ENCODE measurements at places on chromosomes 1 and 21.

DNA sequence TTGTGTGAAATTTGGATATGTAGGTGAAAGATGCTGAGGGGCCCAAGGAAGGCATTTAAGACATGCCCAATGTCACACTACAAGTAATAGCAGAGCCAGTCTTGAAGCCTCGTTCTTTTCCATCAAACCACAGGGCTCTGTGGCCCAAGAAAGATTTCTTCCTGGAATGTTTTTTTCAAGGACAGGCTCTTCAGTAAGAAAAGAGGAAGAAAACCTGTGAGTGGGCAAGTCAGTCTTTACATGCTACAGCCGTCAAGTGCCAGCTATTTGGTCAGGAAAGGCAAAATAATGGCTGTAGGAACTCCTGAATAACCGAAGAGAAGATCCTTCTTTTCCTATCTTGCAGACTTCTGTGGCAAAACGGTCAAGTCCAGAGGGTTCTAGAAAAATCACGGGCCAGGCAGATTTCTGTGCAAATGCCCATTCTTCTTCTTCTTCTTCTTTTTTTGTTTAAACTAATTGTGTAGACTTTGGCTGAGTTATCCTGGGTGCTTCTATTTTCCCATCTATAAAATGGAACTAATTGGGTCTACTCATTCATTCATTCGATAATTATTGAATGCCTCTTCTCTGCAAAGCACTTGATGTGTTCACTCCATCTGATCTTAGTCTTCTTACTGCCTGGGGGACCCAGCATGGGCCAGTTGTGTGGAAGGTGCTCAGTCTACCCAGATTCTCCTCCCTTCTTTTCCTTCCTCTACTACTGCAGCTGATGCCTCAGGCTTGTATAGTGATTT, 1.9 kb upstream of the ID3 start:
- no peak overlapping the region for H3K27ac ChIP-seq
- peaks cover 44% of the 10 kb centered on the region for H3K27me3 ChIP-seq
- H3K4me3 ChIP-seq: no peak overlapping the region
- H3K4me1 ChIP-seq: peaks cover 55% of the 10 kb centered on the region

DNA sequence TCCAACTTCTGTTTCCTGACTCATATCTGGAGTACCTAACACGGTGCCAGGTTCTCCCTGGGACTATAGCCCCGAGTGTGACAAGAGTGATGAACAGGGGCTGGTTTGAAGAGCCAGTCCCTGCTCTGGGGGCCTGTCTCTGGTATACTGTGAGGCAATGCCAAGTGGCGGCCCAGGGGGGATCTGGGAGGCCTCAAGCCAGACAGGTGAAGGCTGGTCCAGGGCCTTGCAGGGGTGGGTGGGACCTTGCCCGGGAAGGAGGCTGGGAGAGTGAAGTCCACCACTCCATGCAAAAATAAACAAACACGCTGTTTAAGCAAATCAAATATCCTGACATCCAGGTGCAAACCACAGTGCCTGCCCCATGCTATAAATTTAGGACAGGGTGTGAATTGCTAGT, 6.8 kb upstream of the PLXNA2 start:
- no peaks in the 10 kb centered on the region for H3K4me1 ChIP-seq
- DNase-seq: no peak
- H3K4me3 ChIP-seq: no peak overlapping the region
- H3K36me3 ChIP-seq: no peaks in the 10 kb centered on the region
- peaks cover 27% of the 10 kb centered on the region for H3K27me3 ChIP-seq
- H3K27ac ChIP-seq: no peak overlapping the region

DNA sequence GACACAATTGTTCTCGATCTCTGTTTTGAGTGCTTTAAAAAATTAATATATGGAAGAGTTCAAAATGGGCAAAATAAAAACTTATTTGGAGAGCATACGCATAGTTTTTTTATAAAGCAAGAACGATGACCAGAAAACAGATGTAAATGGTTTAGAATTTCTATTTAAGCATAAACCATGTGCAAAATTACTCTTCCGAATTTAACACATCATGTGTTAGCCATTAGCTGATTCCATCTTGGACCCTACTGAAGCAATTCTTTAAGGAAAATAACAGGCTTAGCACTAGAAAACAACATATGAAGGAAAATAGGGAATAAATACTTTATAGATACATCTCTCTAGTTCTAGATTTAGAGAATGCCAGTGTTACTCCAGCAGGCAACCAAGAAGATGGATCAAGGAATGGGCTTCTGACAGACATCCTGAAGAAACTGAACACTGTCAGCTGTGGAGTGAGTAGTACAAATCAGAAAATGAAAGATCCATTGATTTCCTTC, 26.7 kb downstream of the CDC7 start:
- H3K4me1 ChIP-seq: peaks cover 28% of the 10 kb centered on the region
- no peaks in the 10 kb centered on the region for H3K27me3 ChIP-seq
- H3K27ac ChIP-seq: no peak overlapping the region
- DNase-seq: no peak
- peaks cover 24% of the 10 kb centered on the region for H3K36me3 ChIP-seq

DNA sequence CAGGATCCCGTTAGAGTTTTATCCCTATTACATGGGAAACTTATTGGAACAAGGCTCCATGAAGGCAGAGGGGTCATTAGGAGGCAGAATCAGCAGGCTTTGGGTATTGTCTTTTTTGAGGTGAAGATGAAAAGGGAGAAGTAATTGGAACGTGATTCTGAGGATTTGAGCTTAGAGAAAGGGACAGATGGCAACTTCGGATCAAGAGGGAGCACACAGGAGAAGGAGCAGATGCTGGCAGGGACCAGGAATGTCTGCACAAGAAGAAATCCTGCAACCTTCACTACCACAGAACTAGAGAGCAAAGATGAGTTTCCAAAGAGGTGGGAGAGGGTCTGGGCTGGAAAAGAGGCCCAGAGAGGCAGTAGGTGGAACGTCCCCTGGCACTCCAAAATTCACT, 202.8 kb downstream of the RRAGC start:
- no peak overlapping the region for H3K4me3 ChIP-seq
- peaks cover 16% of the 10 kb centered on the region for H3K27me3 ChIP-seq
- DNase-seq: no peak
- no peak overlapping the region for H3K27ac ChIP-seq
- H3K4me1 ChIP-seq: no peaks in the 10 kb centered on the region

- no peaks in the 10 kb centered on the region for H3K36me3 ChIP-seq
- H3K4me1 ChIP-seq: no peaks in the 10 kb centered on the region
- H3K27ac ChIP-seq: no peak overlapping the region
- no peaks in the 10 kb centered on the region for H3K27me3 ChIP-seq
- no peak overlapping the region for H3K4me3 ChIP-seq
- no peak for DNase-seq
These were observed 970.7 kb downstream of the KCNT2 start for GRCh38 chr1:195637539-195637938.
